Astrocyte (in vitro differentiated cells and primary cell): ENCODE measurements at places on chromosomes 4 and X. TPM values are rescaled to one million over a fixed set of nuclear protein-coding genes. Genes with fewer than 3 reads are reported as not detected.

ATP2B3 gene
- 0.46 and 0.52 TPM in 2 replicates for total RNA-seq

DNA sequence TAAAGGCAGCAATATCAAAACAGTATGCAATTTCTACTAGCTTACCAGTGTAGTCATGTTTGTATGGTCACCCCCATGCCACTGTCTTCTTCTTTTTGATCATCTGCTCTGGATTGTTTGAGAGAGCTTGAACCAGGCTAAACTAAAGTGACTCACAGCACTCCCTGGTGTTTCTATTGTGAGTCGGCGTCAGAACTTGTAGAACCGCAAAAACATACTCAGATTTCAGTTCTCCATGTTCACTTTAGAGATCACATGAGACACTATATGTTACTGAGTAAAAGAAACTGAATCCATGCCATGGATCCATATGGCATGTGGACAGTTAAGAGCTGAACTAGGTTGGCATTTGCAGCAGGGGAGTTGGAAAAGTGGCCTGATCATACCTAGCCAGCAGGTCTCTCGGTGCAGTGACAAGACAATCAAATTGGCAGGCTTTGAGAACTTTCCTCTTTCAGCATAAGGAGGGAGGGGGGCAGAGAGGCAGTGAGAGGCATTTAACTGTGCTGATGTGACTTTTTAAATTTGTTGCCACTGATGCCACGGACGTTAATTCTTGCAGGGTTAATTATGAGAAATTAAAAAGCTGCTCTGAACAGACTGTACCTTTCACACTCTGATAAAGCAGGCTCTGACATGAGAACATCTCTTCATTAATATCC is 88.4 kb downstream of the AFF2 start:
- DNase-seq = peak; percentile 13

- DNase-seq = peak; percentile 96
Measured at GRCh38 chr4:142549726-142550463, 296.2 kb downstream of the INPP4B start.

DNA sequence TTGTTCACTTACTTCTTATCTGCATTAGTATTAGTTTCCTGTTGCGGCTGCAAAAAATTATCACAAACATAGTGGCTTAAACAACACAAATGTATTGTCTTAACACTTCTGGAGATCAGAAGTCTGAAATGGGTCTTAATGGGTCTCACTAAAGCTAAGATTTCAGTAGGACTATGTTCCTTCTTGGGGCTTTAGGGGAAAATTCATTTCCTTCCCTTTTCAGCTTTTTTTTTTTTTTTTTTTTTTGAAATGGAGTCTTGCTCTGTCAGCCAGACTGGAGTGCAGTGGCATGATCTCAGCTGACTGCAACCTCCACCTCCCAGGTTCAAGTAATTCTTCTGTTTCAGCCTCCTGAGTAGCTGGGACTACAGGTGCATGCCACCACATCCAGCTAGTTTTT is 78.1 kb upstream of the KLF3 start:
- DNase-seq = no peak

DNA sequence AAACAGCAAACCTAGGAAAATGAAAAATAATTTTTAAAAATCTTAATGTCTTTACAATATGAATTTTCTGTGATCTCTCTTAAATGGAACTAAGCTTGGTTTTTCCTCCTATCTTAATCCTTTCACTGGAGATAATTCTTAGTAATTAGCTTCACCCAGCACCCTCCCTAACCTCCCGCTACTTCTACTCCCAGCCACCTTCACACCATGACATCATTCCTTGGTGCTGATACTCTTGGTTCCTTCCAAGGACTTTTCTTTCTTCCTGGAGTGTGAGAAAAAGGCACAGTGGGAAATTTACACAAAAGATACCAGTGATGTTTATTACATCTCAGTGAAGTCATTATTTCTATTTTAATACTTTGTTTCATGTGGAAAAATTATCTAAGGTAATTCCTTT is 163.6 kb upstream of the PLAC1 start:
- DNase-seq = no peak

DNA sequence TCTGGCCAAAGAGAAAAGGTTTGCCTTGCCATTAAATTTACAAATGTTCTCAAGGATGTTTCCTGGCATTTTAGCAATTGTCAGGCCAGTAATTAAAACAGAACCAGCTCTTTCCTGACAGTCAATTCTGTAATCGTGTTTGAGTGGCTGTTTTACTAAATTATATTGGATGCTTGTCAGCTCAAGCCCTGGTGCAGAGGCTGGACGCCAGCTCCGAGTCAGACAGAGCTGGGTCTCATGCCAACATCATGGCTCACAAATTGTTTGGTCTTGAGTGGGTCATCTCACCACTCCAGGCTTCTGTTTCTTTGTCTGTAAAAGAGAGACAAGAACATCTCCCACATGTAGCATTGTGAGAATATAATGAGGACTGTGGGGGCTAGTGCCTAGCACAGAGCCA is 190.3 kb upstream of the PSAPL1 start:
- peak; percentile 63 for DNase-seq
